Spinal cord (tissue), 10 donors: ENCODE measurements at places on chromosomes 2 and 18. TPM values are rescaled to one million over a fixed set of nuclear protein-coding genes. Genes with fewer than 3 reads are reported as not detected.

DNA sequence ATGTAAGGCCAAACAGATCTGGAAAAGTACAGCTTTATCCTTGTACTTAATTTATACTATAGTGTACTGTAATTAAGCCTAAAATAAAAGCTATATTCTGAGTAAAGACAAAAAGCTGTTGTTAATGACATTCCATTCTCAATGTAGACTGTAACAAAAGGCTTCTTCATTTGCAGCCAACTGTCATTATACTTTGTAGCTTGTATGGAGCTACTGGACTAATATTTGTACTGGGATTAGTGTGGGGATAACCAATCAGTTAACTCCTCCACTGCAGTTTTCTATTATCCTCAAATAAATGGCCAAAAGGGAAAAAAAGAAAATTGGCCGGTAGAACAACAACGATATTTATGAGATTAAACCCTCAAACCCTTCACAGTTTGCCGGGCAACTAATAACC, 66.5 kb downstream of the STK39 start:
- no peaks in the 10 kb centered on the region for H3K36me3 ChIP-seq
- no peaks in the 10 kb centered on the region for H3K27me3 ChIP-seq
- peak; percentile 59 for DNase-seq

DNA sequence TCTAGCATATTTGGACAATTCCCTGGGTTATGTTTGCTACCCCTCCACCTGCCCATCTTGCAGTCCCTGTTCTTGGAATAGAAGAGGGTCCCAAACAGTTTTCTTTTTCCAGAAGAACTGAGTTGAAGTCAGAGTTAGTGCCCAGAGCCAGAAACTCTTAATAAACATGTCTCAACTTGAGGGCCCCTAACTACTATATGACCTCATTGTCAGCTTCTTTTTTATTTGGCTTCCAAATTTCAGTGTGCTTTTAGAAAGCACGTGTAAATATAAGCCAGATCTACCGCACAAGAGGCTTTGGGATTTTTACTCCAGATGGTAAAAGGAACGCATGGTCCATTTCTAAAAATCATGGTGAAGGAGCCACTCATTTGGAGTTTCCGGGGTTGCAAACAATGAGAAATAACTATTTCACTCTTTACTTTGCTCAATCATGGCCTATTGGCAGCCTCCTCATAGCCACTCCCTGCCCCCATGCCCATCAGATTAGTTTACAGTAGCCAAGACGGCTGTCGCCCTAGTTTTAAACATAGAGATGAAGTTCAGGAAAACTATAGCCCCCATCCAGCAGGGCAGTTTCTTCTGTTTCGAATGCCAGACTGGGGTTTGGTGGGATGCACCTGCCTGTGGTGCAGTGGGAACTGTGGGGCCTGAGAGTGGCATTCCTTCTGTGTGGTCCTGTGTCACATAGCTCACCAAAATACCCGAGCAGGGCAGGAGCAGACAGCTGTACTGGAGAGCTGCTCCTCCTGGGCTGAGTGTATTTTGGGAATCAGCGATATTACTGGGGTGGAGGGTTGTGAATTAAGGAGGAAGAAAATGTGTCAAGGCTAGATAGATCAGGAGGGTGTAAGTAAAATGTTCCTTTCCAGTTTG, 1.7 kb downstream of the MAPRE3 start:
- peak overlapping the region; percentile 68 for H3K4me3 ChIP-seq
- no peaks in the 10 kb centered on the region for H3K36me3 ChIP-seq
- no peak overlapping the region for H3K27ac ChIP-seq
- H3K4me1 ChIP-seq: peaks cover 15% of the 10 kb centered on the region
- no peak for DNase-seq

- DNase-seq: no peak
- H3K36me3 ChIP-seq: no peaks in the 10 kb centered on the region
- H3K27ac ChIP-seq: no peak overlapping the region
- no peaks in the 10 kb centered on the region for H3K27me3 ChIP-seq
Observed at GRCh38 chr2:41711736-41712135, 336.1 kb upstream of the PKDCC start.

DNA sequence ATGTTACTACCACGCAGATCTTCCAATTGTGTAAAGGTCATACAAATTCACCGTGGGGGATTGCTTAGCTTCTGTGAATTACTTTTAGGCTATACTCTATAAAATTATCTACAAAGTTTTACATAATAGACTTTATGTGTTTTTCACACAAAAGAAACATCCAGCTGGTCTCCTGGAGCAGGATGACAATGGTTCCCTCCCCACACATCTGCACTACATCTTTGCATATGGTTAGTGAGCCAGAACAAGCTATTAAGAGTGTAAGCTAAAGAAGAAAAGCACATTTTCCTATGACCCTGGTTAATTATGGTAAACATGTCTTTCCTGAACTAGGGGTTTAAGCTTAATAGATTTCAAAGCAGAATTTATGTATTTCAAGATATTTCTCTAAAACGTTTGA, 295.1 kb downstream of the ASXL3 start:
- H3K4me3 ChIP-seq: no peak overlapping the region
- no peak overlapping the region for H3K27ac ChIP-seq
- H3K36me3 ChIP-seq: no peaks in the 10 kb centered on the region
- no peaks in the 10 kb centered on the region for H3K4me1 ChIP-seq

GRCh38 chr2:219918944-219919343, 291.5 kb downstream of the SLC4A3 start:
- no peak overlapping the region for H3K27ac ChIP-seq
- no peaks in the 10 kb centered on the region for H3K36me3 ChIP-seq
- no peak overlapping the region for H3K4me3 ChIP-seq

- H3K4me3 ChIP-seq: no peak overlapping the region
- DNase-seq: peak; percentile 32
- H3K36me3 ChIP-seq: no peaks in the 10 kb centered on the region
- peaks cover 8% of the 10 kb centered on the region for H3K27me3 ChIP-seq
Observed at GRCh38 chr2:100470898-100471514, 724 bp downstream of the NMS start.

DNA sequence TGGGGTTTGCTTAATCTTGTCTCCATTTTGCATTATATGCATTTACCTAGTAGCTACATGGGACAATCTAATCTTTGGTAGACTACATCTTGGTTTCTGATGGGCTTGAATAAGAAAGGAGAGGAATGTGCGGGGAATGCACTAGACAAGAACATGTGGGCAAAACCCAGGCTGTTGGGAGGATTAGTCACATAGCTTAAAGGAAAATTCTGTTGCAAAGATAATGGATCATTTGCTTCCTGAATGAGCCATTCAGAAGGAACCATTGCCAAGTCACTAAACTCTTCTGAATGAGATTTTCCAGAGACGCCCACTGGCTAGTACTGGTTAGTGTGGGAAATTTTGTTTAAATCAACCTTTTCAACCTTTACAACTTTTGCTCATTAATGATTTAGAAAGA, 84.8 kb downstream of the OSBPL6 start:
- H3K27me3 ChIP-seq: no peaks in the 10 kb centered on the region
- no peaks in the 10 kb centered on the region for H3K36me3 ChIP-seq
- H3K4me1 ChIP-seq: no peaks in the 10 kb centered on the region

DNA sequence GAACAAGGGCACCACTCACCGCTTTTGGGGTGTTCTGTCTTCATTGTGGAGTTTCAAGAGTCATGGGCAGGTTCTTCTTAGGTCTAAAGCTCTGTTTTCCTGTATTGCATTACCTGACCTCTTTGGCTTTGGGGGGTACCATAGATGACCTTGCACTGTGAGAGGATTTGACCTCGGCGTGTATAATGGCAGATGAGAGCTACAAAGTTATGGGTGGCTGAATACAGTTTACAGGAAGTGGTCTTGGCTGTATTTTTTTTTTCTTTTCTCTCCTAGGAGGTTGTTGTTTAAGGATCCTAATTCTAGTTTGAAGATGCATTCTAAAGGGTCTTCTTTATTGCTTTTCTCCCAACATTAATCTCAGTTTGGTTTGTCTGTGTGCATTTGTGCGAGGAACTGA, 11.5 kb downstream of the GAL3ST2 start:
- no peak for DNase-seq
- no peaks in the 10 kb centered on the region for H3K27me3 ChIP-seq
- H3K36me3 ChIP-seq: no peaks in the 10 kb centered on the region
- no peaks in the 10 kb centered on the region for H3K4me1 ChIP-seq

DNA sequence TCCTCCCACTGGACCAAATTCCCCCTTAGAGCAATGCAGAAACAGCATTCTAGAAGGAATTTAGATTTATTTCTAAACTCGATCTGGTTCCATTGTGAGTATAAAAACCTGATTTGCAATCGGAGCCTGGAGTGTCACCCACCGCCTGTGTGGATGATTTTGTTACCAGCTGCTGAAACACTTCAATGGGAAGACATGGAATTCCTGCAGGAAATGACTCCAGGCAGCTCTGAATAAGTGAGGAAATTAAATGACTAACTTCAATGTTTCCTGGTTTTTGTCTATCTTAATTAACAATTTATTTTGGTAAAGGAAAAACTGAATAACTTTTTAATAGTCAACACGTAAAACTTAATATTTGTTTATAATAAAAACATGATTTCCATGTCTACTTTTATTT, 19.3 kb downstream of the CTAGE1 start:
- H3K27me3 ChIP-seq: no peaks in the 10 kb centered on the region
- no peaks in the 10 kb centered on the region for H3K4me1 ChIP-seq
- no peak for DNase-seq
- H3K4me3 ChIP-seq: no peak overlapping the region

DNA sequence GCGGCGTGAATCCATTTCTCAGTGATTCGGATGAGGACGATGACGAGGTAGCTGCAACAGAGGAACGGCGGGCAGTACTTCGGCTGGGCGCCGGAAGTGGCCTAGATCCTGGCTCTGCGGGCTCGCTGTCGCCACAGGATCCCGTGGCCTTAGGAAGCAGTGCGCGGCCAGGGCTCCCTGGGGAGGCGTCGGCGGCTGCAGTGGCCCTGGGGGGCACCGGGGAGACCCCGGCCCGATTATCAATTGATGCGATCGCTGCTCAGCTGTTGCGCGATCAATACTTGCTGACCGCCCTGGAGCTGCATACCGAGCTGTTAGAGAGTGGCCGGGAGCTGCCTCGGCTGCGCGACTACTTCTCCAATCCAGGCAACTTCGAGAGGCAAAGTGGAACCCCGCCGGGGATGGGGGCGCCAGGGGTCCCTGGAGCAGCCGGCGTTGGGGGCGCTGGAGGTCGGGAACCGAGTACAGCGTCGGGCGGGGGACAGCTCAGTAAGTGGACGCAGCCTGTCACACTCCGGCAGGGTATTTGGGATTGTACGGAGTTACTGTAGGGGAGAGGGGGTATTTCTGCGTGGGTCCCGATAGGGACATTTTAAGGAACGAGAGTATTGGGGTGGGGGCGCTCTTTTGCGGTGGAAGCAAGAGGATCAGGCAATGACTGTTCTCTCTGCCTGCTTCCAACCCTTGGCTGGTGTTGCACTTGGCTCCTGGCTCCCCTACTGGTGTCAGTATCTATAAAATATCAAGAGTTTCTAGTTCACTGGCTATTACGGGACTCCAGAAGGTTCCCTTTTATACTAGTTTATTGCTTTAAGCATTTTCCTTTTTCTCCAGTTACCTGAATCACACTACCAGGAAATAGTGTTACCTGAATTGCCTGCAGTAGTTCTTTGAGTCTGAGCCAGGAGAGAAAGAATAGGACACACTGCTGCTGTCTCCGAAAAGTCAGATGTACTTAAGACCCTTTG, 772 bp downstream of the RELCH start:
- peak overlapping the region; percentile 93 for H3K27ac ChIP-seq
- H3K36me3 ChIP-seq: no peaks in the 10 kb centered on the region
- H3K4me1 ChIP-seq: peaks cover 5% of the 10 kb centered on the region
- no peaks in the 10 kb centered on the region for H3K27me3 ChIP-seq

GRCh38 chr18:10559553-10560451, 34.0 kb downstream of the NAPG start:
- H3K36me3 ChIP-seq: peaks cover 16% of the 10 kb centered on the region
- H3K4me3 ChIP-seq: peak overlapping the region; percentile 22
- H3K27ac ChIP-seq: no peak overlapping the region
- no peaks in the 10 kb centered on the region for H3K27me3 ChIP-seq
- peaks cover 16% of the 10 kb centered on the region for H3K4me1 ChIP-seq

- no peaks in the 10 kb centered on the region for H3K27me3 ChIP-seq
- no peak for DNase-seq
- no peaks in the 10 kb centered on the region for H3K36me3 ChIP-seq
- no peak overlapping the region for H3K4me3 ChIP-seq
- H3K27ac ChIP-seq: no peak overlapping the region
- H3K4me1 ChIP-seq: no peaks in the 10 kb centered on the region
Observed at GRCh38 chr2:178632729-178633128, 152.5 kb downstream of the PLEKHA3 start.

DNA sequence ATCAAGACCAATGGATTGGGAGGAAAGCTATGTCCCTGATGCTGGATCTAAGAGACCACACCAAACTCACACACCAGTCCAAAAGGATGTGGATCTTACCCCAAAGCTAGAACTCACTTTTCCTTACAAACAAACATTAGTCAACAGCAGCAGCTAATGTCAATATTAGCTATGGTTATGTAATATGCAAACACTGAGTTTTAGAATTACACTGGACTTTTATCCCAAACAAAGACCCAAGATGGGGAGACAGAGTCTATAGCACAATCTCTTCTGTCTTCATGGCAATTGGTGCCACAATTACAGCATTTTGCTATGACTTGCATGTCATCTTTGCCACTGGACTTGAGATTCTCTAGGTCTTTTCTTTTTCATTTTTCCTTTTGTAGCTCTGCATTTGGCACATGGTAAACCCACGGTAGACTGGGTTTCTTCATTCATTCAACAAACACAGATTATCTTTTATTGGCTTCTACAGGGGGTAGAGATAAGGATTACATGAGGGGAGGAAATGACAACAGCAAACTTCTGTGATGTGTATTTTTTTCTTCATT, 59.0 kb downstream of the SPRED2 start:
- DNase-seq: no peak
- H3K4me3 ChIP-seq: no peak overlapping the region
- H3K27ac ChIP-seq: no peak overlapping the region
- peaks cover 10% of the 10 kb centered on the region for H3K4me1 ChIP-seq

GRCh38 chr18:2641638-2642037, 13.9 kb upstream of the SMCHD1 start:
- no peak overlapping the region for H3K4me3 ChIP-seq
- H3K36me3 ChIP-seq: no peaks in the 10 kb centered on the region
- H3K4me1 ChIP-seq: no peaks in the 10 kb centered on the region
- H3K27ac ChIP-seq: no peak overlapping the region
- DNase-seq: no peak

Gene SERPINB3
- total RNA-seq: not detected

Gene IL36B
- not detected for total RNA-seq

Gene TCF7L1
- 6.5 TPM for total RNA-seq

Gene RNF125
- total RNA-seq: 4.1 TPM

Gene PFN4
- 1.5 TPM for total RNA-seq

Gene XDH
- 0.06 TPM for total RNA-seq

Gene RGPD4
- total RNA-seq: 0.10 TPM

Gene LYPD6B
- 9.4 TPM for total RNA-seq

Gene GAL3ST2
- 0.50 TPM for total RNA-seq
